ENCODE measurements at places on chromosomes 13 and 19.
A peak's percentile ranks its signal among the peaks of the same experiment; 100 is the strongest.

DNA sequence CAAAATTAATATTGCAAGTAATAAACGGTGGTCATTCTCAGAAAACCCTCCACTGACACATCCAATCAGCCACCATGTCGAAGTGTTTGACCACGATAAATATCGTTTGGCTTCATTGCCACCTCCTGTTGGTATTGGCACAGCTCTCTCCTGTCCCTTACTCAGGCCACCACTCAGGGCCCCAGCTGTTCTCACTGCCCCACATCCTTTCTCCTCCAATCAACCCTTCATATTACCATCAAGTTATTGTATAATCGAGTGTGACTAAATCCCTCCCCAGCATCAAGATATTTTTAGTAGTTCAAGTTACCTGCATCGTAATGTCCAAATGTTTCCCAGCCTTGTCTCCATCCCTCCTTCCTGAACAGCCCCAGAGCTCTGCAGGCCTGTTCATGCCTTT lies 50.4 kb downstream of the SACS start:
- DNase-seq: no peak

- DNase-seq: no peak
Measured at GRCh38 chr19:56905631-56906150, 65.2 kb upstream of the PEG3 start.

DNA sequence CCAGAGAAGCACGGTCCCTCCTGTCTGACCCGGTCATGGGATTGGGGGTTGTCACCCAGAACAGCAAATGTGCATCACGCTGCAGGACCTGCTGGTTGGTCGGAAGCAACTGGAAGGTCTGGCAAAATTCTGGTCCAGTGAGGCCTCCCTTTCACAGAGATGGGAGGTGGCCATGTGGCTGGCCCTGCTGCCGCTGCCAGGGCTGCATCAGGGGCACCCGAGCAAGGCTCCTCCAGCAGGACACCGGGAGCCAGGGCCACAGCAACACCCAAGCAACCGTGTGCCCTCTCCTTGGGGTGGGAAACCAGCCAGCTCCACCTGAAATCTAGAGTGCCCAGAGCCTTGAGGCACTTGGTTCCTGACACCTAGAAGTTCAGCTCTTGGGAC lies 11.5 kb upstream of the GAS6 start:
- no peak for DNase-seq

DNA sequence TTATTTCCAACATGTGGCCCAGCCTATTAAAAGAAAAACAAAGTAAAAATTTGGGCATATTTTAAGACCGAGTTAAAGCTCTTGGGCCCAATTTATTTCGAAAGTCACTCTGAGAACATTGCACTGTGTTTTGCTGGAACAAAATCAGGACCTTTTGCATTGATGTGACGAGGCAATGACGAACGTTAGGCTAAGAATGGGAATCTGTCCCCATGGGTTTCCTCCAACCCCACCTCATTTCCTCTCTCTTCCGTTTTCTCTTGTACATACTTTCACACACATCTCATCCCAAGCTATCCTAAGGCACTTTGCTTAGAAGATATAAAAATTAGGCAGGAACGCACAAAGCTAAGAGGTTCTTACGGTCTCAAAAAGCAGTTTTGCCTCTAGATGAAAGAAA lies 22.1 kb downstream of the EDNRB start:
- DNase-seq: no peak

- no peak for DNase-seq
Measured at GRCh38 chr13:53058065-53058679, 29.6 kb downstream of the OLFM4 start.

DNA sequence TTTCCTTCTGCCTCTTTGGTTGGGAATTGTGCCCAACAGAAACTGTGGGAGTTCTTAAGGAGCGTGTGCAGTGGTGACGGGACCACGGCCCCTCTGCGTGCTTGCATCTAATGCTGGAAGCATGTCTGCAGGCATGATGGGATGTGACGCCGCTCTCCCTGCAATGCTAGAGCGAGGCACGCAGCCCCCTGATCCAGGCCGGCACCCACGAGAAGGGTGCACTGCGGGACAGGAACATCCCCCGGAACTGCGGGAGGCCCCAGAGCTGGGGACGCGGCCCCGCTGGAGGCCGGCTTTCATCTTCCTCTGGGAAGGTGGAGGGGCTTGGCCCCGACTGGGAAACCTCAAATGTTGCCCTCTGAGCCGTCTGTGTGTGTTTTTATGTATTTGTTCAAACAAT lies 32.7 kb downstream of the TMEM255B start:
- no peak for DNase-seq

- DNase-seq: peak; percentile 13
Measured at GRCh38 chr13:24328145-24328544, 18.8 kb downstream of the C1QTNF9 start.

DNA sequence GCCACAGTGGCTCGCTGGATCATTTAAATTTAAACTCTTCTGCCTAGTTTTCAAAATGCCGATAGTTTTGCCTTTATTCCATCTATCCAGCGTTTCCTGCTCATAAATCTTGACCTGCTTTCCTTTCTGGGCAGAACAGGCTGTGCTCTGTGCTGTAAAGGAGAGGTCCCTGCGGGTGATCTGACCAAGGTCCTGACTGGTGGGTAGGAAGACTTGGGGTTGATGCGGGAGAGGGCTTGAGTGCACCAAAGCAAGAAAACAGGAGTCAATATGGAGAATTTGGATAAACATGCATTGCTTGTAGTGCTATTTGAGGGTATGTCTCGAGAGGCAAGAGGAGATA lies 533.6 kb downstream of the MYO16 start:
- DNase-seq: no peak

GRCh38 chr13:99726282-99726894 lies 225.1 kb downstream of the TM9SF2 start:
- DNase-seq: no peak

DNA sequence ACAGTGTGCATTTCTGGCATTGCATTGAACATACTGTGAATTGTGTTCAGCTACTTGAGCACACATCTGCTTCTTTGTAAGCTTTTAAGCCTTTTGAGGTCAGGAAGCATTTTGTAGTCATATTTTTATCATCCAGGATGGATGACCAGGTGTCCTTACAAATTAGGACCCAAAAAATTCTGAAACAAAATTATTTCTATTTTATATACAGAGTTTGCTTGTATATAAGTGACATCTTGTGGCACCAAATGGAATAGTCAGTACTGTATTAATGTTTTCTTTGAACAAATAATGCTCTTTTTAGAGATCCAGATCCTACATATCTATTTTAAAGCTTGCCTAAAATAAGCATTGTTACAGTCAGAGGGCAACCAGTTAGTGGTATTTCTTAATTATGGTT lies 9.5 kb upstream of the SUPT20H start:
- DNase-seq: peak; percentile 54

DNA sequence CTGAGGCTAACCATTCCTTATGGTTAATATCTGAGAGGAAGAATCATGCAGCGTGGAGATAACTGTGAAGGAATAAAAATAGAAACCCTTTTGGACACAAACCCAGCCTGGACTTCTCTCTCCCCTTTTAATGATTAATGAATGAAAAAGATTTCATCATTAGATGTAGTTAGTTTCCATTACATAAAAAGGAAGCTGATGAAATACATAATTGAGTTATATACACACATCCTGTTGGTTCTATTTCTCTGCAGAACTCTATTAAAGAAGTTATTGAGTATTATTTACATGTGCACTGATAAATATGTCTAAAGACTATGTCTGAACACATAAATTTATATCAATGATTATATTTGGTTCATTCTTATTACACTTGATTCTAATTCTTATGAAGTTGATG lies 465.3 kb downstream of the GPC5 start:
- no peak for DNase-seq

DNA sequence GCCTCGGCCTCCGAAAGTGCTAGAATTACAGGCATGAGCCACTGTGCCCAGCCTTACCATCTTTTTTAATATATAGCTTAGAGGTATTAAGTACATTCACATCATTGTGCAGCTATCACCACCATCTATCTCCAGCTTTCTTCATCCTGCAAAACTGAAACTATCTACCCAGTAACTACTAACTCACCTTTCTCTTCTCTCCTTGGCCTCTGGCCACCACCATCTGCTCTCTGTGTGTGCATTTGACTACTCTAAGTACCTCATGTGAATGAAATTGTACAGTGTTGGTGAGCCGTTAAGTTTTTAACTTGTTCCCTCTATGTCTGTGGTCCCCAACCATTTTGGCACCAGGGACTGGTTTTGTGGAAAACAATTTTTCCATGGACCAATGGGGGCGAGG lies 56.1 kb downstream of the CDK8 start:
- no peak for DNase-seq

DNA sequence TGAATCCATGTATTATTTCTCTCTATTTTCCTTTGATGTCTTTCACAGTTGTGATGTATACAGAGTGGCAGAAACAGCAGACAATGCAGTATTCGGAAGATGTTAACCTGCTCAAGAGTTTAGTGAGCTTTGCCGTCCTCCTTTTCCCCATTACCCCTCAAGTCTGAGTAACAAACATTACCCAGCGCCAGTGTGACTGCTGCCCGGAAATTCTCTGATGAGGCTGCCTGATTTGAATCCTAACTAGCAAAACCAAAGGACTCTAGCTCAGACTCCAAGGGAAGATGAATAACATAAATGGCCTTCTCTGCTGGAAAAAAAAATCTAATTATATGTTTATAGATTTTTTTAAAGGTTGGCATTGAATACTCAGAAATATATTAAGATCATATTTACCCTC lies 247.3 kb upstream of the SOX21 start:
- no peak for DNase-seq

- DNase-seq: peak; percentile 51
Measured at GRCh38 chr19:11361037-11361770, 6.0 kb downstream of the PLPPR2 start.

DNA sequence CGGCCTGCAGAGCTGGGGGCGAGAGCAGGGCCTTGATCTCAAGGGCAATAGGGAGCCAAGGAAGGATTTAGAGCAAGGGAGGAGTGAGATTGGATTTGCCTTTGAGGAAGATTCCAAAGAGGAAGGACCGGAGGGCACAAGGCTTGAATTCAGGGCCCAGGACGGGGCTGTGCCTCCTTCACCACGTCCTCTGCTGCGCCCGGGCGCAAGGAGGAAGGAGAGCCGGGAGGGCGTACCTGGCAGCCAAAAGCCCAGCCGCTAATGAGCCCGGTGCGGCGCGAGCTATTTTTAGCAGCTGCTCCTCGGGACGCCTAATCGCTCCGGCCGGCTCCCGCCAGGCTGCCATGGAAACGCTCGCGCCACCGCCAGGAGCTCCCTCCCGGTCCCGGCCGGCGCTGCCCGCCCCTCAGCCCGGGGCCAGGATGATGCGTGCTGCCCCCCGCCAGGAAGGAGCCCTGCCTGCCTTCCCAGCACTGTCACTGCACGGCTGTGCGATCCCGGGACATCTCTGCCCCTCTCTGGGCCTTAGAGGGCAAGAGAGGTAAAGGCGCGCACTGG lies 31.3 kb downstream of the TINCR start:
- peak; percentile 22 for DNase-seq

DNA sequence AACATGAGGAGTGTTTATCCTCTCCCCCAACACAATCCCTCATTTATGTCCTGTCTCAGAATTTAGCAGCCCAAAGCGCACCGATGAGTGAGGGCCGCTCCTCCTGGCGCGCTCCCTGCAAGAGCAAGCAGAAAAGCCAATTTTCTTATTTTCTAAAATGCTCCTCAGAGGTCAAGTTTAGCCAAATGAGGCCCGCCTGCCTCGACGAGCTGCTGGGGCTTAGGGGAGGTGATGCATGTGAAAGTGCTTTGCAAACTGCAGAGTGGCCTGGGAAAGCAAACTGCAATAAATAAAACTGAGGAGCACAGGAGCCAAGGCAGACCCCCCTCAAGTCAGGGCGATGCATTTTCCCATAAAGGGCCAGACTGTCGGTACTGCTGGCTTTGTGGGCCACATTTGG lies 29.0 kb downstream of the CAPS start:
- no peak for DNase-seq

- no peak for DNase-seq
Measured at GRCh38 chr13:34738254-34738992, 203.6 kb upstream of the NBEA start.

DNA sequence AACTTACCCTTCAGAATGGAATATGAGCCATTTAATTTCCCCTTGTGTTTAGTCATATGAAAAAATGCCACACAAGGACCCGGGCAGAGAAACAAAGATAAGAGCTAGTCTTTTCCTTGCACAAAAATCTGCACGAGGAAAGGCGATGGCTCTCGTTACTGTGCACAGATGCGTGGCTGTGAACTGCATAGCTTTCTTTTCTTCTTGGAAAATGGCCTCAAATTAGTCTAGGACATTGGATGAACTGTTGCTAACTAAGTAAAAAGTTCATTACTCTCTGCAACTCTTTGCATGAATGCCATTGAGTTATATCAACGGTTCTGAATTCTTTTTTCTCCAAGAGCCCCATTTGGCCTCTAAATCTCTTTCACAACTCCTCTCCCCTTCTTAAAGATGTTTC lies 125.2 kb downstream of the COG6 start:
- DNase-seq: no peak

GRCh38 chr19:48671446-48671995 lies 1.3 kb downstream of the NTN5 start:
- no peak for DNase-seq

GRCh38 chr19:36962346-36962745 lies 46.2 kb downstream of the ZNF568 start:
- DNase-seq: no peak

DNA sequence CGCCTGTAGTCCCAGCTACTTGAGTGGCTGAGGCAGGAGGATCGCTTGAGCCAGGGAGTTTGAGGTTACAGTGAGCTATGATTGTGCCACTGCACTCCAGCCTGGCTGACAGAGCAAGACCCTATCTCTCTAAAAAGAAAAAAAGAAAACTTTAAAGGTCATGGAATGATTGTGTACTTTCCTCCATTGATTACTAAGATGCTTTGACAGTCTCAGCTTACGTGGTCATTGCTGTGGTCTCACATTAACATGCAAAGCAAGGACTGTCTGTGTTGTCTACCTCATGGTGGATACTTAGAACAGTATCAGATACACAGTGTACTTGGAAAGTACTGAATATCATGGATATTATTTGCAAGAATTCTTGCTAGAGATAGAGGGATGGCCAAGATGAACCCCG lies 14.0 kb upstream of the TNFSF14 start:
- no peak for DNase-seq

DNA sequence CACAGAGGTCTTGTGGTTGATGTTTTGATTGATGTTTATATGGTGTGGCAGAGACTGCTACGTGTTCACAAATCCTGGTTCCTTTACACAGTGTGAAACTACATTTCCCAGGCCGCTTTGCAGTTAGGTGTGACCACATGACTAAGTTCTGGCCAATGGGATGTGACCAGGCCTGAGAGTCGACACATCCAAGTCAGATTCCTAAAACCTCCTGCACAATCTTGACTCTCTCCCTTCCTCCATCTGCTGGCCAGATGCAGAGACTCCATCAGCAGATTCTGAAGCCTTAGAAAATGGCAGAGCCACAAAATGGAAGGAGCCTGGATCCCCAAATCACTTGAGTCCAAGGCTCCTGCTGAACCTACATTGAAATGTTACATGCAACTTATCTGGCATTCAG lies 12.6 kb downstream of the CD37 start:
- peak; percentile 49 for DNase-seq

- no peak for DNase-seq
Measured at GRCh38 chr13:48436661-48437288, 23.9 kb upstream of the LPAR6 start.
